IMR-90 (cell line): ENCODE measurements at places on chromosomes 2 and 18.
A peak's percentile ranks its signal among the peaks of the same experiment; 100 is the strongest.

GRCh38 chr2:227214622-227215041 is 50.2 kb downstream of the COL4A3 start:
- no peak for DNase-seq

DNA sequence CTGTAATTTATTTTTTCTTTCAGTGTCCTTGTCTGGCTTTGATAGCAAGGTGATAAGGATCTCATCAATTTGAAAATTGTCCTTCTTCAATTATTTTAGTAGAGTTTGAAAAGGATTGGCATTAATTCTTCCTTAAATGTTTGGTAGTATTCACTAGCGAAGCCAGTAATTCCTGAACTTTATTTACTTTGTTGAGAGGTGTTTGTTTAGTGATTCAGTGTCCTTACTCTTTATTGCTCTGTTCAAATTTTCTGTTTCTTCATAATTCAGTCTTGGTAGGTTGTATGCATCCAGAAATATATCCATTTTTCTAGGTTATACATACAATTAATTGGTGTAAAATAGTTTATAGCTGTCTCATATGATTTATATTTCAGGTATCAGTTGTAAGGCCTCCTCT is 676.7 kb upstream of the POU3F3 start:
- no peak for DNase-seq

- no peak for DNase-seq
Observed at GRCh38 chr2:10308866-10309265, 6.2 kb downstream of the HPCAL1 start.

DNA sequence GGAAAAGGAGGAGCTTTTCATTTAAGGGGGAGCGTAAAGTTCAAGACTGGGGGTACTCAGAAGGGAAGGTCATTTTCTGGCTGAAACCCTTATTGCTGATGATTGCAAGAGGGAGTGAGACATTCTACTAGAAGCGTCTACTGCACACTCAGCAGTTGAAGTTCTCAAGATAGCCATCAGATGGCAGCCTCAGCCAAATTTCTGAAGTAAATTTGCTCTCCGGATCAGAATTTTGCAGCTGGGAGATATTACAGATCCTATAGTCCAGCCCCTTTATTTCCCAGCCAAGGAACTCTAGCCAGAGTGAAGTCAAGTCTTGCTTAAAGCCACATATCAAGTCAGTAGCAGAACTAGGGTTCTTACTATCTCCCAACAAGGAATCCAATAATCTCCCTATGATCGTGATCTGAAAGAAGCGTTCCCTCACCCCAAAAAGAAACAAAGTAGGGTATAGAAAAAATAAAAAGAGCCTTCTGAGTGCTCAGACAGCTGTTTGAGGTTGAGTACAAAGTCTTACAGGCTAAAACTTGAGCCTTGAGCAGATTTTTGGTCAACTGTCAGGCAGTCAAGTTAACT is 24.0 kb downstream of the RAX start:
- peak; percentile 80 for DNase-seq

DNA sequence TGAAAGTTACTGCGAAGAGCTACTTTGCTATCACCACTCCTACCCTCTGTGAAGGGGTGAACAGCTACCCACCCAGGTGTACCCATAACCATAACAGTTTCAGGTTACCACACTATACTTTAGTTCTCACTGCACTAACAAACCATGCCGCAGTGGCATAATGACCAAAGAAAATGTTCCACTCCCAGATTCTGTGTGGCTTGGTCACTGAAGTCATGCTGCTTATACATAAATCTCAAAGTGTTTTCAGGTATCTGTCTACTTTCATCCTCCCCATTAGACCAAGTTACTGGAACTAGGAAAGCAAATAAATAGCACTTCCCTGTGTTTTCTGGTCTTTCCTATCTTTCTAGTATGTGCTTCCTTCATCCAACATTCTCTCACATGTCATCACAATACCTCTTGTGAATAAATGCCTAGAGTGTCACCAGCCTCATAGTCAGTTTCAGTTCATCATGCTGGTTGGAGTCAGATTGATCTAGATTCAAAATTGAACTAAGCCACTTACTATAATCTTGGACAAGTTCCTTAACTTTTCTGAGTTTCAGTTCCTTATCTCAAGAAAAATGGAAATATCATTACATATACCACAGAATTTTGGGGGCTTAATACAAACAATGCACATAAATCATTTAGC is 293.6 kb downstream of the FSIP2 start:
- no peak for DNase-seq

DNA sequence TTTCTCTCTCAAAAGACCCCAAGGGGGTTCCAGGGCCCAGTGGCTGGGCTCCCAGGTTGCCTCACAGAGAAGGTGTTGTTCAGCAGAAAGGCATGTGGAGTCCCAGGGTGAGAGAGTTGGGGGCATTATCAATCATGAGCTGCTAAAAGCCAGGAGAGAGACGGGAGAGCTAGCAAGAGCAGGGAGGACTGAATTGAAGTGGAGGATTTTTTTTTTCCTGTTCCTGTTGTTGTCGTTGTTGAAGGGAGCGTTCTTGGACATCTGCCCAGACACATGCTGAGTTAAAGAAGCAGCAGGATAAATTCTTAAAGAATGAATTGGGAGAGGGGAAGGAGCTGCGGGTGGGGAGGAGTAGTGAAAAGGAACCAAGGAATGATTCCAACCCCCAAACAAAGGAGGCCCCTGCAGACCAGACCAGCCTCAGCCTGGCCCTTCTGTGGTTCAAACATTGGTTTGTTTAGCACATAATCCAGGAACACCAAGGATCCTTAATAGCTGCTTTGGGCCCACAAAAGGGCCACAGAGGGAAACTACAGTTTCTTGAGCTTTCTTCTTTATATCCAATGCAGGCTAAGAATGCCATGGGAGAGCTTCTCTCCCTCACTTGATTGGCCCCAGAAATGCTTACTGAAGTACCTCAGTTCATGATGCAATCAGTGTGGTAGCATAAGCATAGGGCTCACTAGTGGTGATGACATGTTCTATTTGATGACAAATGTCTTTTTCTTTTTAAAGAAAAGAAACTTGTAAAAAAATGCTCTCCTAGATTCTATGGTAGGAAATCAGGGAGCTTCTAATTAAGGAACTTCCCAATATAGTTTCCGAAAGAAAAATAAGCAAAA is 146.0 kb downstream of the SETBP1 start:
- DNase-seq, result peak; percentile 83
